ENCODE measurements at places on chromosomes 5 and 9.

GRCh38 chr5:67934976-67935375 is 280.6 kb upstream of the PIK3R1 start:
- peak; percentile 6 for DNase-seq

GRCh38 chr5:87411973-87412629 is 629 bp downstream of the CCNH start:
- peak; percentile 8 for DNase-seq

GRCh38 chr9:106560540-106560939 is 302.4 kb upstream of the ZNF462 start:
- no peak for DNase-seq

GRCh38 chr5:137666461-137666850 is 69.4 kb downstream of the KLHL3 start:
- DNase-seq: no peak

GRCh38 chr5:136781464-136781863 is 416.1 kb upstream of the TRPC7 start:
- peak; percentile 84 for DNase-seq

DNA sequence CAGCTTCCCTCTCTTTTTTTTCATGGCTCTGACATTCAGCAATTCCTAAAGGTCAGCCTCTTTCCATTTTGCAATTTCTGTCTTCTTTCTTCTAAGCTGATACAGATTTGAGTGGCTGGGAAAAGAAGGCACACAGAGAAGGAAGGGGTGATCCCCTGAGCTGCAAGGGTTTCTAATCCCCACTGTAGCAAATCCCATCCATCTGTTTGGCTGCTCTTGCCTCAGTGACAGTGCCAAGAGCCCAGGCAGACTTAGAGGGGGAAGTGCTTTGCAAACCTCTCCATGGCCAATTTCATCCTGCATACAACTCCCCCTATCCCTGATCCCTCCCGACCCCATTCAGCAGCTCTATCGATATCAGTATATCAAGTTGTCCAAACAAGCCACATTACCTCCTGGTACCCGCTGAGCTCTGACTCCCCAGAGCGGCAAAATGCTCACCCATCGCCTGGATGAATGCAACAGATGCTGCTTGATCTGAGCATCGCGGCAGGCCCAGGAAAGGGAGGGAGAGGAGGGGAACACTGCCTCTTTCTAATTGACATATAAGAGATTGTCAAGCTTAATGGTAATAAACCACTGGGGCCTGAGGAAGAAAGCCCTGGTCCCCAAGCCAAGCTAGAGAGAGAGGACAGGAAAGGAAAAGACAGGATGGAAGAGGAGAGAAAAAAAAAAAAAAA is 268.9 kb downstream of the ASTN2 start:
- no peak for DNase-seq

GRCh38 chr5:96582343-96582742 is 79.8 kb upstream of the CAST start:
- DNase-seq: peak; percentile 28

DNA sequence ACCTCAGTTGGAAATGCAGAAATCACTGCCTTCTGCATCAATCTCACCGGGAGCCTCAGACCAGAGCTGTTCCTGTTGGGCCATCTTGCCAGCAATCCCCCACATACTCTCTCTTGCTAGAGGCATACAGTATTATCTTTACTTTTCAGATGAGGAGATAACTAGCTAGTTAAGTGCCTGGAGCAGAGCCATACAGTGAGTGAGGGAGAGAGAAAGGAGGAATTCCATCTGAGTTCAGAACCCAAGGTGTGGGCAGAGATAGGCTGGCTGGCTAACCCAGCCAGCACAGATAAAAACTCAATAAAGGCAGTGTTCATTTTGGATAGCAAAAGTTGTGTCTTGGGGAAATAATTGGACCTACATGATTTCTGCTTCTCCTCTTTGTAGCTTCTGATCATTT is 268.0 kb upstream of the KIF2A start:
- DNase-seq: no peak

DNA sequence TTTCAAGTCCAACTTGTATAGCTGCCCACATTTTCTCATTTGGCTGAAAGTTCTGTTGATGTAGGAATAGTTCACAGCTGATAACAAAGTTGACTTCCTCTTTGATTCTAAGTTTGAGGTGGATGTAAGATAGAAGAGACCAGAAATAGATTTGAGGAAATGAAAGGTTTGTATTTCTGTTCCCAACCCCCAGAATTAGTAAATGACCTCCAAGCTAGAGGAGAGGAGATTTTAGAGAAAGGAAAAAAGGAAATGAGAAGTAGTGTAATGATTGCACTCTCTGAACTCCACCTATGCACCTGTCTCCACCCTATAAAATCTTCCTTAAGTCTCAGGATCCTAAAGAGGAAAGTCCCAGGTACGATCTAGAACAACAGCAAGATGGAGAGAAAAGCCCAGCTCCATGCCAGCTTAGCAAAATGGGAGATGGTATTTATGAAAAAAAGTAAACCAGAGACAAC is 130.4 kb upstream of the POC5 start:
- DNase-seq: no peak

- DNase-seq: no peak
Observed at GRCh38 chr5:36436306-36436705, 134.6 kb upstream of the RANBP3L start.

GRCh38 chr5:131081913-131082488 is 83.1 kb downstream of the HINT1 start:
- peak; percentile 50 for DNase-seq

DNA sequence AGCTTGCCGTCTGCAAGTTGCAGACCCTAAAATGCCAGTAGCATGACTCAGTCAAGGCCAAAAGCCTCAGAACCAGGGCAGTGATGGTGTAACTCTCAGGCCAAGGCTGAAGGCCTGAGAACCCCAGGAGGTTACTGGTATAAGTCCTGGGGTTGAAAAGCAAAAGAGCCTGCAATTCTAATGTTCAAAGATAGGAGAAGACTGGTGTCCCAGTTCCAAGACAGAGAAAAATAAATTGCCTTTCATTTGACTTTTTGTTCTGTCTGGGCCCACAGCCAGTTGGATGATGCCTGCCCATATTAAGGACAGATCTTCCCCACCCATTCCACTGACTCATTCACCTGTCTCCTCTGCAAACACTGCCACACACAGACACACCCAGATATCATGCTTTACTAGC is 673.2 kb downstream of the CDH18 start:
- peak; percentile 4 for DNase-seq

DNA sequence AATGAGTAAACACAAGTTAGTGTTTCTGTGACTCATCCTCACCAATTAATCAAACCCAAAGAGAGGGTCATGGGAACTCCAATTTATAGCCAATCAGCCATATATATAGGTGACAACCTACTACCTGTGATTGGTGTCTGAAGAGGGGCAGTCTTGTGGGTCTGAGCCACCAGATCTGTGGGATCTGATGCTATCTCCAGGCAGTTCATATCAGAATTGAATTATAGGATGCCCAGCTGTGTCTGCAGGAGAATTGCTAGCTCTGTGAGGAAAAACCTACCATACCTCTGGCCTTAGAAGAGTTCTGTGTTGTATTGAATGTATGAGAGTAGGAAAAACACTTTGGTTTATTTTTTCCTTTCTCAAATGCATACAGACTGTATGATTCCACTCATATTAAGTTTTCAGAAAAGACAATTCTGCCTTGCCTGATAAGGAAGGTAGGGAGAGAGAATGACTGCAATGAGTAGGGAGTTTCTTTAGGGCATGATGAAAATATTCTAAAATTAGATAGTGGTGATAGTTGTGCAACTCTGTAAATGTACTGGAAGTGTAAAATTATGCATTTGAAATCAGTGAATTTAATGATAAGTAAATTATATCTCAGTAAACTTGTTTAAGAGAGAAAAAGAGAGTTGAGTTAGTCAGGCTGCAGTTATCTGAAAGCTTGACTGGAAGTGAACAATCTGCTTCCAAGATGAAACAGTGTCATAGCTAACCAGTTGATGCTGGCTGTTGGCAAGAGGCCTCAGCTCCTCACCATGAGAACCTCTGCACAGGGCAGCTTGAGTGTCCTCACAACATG is 274.9 kb downstream of the AUH start:
- DNase-seq: no peak

DNA sequence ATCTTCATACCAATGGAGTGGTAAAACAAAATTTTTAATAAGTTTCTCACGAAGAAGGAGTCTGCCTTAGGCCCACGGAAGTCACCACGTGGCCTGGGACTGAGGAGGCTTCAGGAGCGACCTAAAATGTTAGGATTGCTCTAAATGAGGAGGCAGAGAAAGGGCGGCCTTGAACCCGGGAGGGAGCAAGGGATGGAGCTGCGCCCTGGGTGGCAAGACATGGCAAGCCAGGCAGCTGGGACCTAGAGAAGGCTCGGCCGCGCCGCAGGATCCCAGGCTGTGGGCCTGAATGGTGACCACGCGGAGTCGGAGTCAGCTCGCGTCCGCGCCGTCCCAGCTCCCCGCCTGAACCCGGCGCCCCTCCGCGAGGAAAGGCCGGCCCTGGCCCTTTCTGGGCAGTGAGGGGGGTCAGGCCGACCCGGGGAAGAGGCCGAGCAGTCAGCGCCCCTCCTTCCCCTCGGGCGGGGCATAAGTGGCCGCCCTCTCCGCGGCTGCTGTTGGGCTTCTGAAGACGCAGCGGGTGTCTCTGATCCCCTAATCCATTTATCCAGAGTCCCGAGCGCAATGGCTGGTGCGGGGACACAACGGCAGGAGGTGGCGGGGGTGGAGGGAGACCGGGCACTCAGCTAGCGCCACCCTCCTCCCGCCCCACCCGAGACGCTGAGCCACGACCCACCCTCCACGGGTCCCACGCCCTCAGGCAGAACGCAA is 10.6 kb downstream of the IRX1 start:
- DNase-seq: no peak

- DNase-seq: no peak
Observed at GRCh38 chr5:143156086-143156485, 247.4 kb downstream of the NR3C1 start.

- no peak for DNase-seq
Observed at GRCh38 chr9:94611638-94612068, 18.0 kb upstream of the FBP2 start.

GRCh38 chr9:94591876-94592275 is 1.7 kb downstream of the FBP2 start:
- no peak for DNase-seq

DNA sequence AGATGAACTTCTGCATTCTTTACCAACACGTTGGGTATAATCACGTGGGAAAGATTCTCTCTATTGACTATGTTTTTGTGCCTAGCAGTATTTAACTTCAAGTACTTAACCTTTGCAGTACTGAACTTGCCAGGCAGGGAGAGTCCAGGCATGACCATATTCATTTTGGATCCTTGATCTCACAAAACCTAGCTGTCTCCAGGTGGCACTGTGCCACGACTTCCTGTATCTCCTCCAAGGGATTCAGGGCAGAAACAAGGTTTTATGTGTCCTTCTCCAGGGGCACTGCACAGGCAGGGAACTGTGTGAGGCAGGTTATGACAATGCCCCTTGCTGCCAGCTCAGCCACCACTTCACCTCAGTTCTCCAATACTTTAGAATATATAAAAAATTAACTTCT is 11.7 kb upstream of the IFNA5 start:
- no peak for DNase-seq

DNA sequence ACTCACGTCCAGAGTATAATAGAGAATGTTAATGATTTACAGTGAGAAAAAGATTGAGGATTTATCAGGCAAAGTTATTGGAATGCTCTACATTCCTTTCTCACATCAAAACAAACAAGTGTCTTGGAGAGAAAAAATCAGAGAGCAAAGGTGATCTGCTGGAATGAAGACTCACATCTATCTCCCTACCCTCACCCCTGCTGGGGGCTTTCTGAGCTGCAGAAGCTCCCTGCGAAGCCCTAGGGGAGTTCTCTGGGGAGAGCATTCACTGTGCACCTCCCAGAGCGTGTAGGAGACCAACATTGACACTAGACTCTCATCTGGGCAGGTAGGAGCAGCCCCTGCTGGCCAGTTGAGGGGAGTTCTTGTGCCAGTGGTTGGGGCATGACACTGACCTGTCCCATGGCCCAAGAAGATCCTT is 76.6 kb upstream of the ADAMTS16 start:
- DNase-seq: no peak

DNA sequence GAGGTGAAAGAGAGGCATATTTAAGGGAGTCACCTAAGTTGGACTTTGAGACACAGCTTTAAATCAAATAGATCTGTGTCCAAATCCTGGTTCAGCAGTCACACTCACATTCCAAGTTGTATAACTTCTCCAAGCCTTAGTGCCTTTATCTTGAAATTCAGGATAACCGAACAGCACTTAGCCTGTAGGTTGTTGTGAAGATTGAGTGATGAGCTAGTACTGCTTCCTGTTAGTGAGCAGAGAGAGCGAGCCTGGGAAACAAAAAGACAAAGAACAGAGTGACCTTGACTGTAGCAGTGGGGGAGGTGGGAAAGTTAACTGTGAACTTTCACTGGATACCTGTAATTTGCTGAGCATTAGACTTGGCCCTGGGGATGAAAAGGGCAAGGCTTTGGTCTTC is 22.4 kb downstream of the MAML1 start:
- DNase-seq: no peak

DNA sequence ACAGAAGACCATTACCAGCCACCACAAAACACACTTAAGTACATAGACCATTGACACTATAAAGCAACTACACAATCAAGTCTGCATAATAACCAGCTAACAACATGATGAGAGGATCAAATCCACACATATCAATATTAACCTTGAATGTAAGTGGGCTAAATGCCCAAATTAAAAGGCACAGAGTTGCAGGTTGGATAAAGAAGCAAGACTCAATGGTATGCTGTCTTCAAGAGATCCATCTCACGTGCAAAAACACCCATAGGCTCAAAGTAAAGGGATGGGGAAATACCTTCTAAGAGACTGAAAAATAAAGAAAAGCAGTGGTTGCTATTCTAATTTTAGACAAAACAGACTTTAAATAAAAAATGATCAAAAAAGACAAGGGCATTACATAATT is 113.6 kb upstream of the CD180 start:
- DNase-seq: no peak

- no peak for DNase-seq
Observed at GRCh38 chr9:129351642-129352145, 173.6 kb upstream of the IER5L start.

- no peak for DNase-seq
Observed at GRCh38 chr9:504921-505740, 290.5 kb downstream of the DOCK8 start.

- DNase-seq: no peak
Observed at GRCh38 chr5:151096001-151096373, 15.2 kb upstream of the TNIP1 start.

DNA sequence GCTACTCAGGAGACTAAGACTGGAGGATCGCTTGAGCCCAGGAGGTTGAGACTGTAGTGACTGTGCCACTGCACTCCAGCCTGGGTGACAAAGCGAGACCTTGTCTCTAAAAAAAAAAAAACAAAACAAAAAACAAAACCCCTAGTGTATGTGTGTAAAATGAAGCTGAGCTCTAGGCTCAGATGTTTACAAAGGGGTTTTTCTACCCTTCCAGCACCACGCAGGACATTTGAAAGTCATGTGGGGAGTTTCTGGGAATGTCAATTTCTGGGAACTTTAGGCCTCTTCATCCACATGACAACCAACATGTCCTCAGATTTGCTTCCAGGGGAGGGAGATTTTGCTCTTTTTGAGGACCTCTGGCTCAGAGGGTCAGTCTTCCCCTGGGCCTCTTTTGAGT is 42.4 kb upstream of the AIF1L start:
- DNase-seq: no peak
